ENCODE measurements at places on chromosomes 5 and 9. TPM values are rescaled to one million over a fixed set of nuclear protein-coding genes. Genes with fewer than 3 reads are reported as not detected.

DNA sequence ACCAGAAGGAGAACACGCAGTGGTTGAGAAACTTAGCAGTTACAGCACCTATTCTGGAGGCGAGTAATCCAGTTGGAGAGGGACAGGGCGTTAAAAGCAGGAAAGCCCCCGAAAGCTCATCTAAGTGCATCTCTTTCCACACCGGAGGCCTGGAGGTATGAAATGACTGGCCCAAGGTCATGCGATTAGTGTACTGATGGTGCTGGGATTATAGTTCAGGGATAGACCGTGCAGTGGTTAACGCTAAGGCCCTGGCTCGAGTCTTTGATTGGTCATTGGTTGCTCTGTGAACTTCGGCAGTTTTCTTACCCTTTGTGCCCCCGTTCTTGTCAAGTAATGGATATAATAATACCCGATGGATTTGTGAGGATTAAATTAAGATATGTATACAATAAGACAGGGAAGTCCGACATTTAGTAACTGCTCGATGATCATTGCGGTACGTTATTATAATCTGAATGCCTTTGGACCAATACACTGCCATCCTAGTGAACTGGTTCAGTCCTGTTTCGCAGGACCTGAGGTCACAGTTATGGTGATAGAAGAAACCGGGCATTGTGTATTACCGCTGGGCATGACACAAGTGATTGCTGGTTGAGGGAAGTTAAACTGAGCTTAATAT is 960 bp downstream of the CANX start:
- no peak for DNase-seq

SLC25A2 gene
- 0.16 TPM for total RNA-seq

GZMA gene
- 1.0 TPM for total RNA-seq

ANKRD33B gene
- 2.9 TPM for total RNA-seq
